ENCODE measurements at places on chromosomes 7 and 10.

- DNase-seq: no peak
Measured at GRCh38 chr10:63257778-63258177, 124.7 kb downstream of the NRBF2 start.

GRCh38 chr10:32786968-32787367 is 171.1 kb downstream of the ITGB1 start:
- DNase-seq: no peak

DNA sequence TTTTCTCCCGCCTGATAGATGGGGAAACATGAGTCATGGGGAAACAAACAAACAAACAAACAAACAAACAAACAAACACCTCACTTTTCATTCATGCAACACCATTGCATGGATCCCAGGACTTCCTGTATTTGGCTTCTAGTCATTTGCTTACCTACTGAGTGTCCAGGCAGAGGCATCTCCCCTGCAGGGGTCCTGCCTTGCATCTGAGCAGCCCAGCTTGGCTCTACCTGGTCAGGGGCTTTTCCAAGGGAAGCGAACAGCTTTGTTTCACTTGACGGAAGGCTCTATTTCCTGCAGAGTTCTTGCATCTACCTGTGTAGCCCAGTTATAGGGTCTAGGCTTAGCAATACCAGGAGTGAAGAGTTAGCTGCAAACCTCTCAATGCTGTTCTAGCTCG is 374.2 kb downstream of the GATA3 start:
- DNase-seq: no peak

- DNase-seq: no peak
Measured at GRCh38 chr7:28931565-28931964, 26.6 kb downstream of the TRIL start.

DNA sequence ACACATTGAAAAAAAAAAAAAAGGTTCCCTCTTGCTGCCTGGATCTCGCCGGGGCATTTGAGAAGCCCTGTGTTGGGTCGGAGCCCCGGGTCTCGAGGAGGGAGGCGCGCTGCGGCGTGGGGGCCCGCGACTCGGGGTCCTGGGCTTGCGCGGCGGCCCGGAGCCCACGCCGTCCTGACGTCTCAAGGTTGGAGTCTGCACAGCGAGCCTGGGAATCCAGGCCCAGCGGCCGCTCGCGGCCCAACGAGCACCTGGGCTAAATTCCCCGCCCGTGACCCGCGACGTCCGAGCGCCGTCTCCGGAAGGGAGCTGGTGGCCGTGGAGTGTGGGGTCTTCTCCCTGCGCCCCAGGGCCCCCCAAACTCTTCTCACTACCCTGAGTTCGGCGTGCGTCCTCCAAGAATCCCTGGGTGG is 1.4 kb upstream of the CTBP2 start:
- no peak for DNase-seq

DNA sequence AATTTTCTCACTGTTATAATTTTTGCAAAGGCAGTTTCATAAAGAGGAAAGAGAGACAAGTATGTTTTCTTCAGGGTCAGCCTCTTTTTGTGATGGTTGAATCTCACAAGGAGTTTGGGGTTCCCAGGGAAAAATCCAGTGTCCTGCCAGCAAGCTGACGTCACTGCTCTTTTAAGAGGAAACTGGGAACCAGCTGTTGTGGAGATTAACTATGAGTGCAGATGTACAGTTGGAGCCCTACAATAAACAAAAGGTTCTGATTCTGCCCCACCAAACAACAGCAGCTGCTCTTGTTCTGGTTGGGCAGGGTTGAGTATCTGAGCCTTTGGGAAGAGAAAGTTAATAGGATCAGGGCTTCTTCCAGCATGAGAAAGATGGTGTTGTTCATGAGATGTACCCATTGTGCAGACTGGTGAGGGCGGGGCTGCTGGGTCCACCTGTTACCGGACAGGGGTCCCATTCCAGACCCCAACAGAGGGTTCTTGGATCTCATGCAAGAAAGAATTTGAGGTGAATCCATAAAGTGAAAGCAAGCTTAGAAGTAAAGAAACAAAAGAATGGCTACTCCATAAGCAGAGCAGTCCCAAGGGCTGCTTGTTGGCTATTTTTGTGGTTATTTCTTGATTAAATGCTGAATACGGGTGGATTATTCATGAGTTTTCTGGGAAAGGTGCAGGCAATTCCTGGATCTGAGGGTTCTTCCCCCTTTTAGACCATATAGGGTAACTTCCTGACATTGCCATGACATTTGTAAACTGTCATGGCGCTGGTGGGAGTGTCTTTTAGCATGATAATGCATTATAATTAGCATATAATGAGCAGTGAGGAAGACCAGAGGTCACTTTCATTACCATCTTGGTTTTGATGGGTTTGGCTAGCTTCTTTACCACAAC is 12.5 kb downstream of the PRF1 start:
- DNase-seq: no peak

GRCh38 chr7:17239046-17239445 is 59.4 kb upstream of the AHR start:
- DNase-seq: no peak

- no peak for DNase-seq
Measured at GRCh38 chr7:32539919-32540531, 44.7 kb downstream of the AVL9 start.

DNA sequence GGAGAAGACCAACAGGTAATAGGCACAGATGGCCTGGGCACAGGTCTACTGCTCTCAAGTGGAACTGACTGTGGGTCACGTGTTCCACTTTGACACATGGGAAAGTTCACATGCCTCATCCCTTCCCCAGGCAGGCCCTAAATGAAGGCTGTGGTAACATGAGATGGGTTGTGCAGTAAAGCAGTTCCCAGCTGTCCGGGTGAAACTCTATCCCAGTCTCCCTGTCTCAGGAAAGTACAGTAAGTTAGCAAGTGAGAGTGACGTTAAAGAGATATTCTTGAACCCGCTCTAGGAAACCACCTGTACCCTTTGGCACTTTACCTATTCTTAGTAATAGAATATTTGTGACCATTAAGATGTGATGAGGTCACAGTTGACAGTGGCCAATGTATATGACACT is 343.7 kb upstream of the AOAH start:
- DNase-seq: no peak

DNA sequence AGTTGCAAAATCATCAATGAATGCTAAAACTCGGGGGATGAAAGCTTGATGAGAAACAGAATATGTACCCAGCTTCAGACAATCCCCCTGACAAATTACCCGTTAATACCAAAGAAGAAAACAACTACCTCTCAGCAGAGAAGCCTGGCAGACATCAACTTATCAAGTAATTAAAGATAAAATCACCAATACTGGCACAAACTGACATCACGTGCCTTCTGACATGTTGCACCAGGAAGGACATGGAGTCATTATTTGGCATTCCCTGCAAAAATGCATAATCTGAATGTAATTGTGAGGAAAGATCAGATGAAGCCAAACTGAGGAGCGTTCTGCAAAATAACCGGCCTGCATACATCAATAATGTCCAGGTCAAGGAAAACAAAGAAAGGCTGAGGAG is 7.7 kb downstream of the SLIT1 start:
- DNase-seq: no peak

- no peak for DNase-seq
Measured at GRCh38 chr10:45457487-45457886, 83.5 kb downstream of the ALOX5 start.

- DNase-seq: no peak
Measured at GRCh38 chr7:150430465-150431085, 19.9 kb upstream of the GIMAP8 start.

DNA sequence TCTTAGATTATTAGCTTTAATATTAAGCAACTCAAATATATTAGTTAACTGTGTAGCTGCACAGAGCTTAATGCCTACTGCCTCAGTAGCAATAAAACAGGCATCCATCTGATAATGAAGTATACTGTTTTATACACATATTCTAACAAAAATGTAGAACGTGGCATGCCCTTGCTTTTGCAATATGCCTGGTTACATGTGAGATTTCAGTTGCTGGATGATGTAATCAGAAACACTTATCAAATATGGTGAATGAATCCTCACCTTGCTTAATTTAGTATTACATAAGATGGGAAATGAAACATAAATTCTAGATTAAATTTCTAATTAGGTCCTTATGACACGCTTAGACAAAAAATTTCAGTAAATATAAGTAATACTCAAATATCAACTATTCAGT is 8.0 kb downstream of the DNAJC1 start:
- DNase-seq: no peak

DNA sequence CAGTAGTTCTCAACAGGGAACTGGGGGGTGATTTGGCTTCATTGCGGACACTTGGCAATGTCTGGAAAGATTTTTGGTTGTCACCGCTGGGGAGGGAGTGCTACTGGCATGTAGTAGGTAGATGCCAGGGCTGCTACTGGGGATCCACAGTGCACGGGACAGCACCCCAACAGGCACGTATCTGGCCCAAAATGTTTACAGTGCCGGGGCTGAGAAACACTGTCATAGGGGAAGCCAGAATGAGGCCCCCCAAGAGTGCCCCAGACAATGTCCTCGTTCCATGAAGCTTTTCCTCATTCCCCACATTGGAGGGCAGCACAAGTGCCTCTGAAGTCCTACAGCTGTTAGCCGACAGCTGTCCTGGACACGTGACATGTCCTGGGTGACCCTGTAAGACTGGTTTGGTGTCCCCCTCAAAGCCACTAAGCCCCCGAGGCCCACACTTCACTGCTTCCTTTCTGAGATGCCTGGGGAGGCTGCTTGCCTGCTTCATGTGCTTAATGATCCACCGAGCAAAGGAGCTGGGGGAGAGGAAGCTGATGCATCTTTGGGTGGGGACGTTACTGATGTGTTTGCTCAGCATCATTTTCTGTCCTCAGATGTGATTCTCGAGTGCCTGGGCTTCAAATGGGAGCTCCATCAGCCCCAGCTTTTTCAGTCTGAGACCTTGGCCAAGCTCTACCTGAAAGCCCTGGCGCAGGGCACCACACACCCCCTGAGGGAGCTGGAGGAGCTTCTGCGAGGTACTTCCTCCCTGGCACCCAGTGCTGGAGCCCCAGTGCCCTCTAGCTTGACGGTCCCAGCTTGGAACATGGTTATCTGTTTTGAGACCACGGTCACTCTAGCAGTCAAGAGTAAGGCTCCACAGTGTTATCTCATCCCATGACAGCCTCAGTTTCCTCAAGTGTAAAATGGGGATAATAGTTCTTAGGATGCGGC is 14.7 kb downstream of the BTBD16 start:
- DNase-seq: no peak

GRCh38 chr10:112148331-112148730 is 35.2 kb downstream of the GPAM start:
- DNase-seq: no peak

DNA sequence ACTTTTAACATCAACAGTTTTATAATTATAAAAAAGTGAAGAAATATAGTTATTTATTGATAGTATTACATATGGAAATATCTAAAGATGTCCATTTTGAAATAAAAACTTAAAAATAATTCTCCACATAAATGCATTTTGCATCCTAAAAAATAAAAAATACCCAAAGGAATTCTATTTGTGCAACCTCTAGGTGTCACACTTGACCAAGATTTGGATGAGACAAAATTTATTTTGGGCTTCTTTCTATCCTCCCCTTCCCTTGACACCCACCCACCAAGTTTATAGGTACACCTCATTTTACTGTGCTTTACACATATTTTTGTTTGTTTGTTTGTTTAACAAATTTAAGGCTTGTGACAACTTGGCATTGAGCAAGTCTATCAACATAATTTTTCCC is 3.3 kb upstream of the THSD7A start:
- no peak for DNase-seq

DNA sequence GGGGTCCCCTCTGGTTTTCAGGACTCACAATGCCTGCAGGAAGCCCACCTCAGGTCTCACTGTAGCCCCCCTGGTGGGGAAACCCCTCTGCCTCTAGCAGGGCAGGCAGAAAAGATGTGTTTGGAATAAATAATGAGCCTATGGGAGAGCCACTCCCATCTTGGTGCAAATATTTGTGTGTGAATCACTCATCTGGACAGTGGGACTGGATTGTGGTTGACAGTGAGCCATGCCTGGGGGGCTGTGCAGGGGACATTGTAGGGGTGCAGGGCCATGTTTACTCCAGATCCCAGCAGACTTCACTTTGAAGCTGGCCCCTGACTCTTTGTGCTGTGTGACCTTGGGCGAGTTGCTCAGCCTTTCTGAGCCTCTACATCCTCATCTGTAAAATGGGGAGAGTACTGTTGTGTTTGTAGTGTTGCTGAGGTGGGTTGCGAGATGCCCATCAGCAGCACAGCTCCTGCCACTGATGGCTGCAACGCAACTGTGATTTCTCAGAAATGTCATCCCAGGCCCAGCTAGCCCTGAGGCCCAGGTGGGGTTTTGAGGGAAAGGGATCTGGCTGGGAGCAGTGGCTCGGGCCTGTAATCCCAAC is 20.7 kb downstream of the GTF2IRD1 start:
- DNase-seq: no peak
